ENCODE measurements at places on chromosomes 2 and 18.

DNA sequence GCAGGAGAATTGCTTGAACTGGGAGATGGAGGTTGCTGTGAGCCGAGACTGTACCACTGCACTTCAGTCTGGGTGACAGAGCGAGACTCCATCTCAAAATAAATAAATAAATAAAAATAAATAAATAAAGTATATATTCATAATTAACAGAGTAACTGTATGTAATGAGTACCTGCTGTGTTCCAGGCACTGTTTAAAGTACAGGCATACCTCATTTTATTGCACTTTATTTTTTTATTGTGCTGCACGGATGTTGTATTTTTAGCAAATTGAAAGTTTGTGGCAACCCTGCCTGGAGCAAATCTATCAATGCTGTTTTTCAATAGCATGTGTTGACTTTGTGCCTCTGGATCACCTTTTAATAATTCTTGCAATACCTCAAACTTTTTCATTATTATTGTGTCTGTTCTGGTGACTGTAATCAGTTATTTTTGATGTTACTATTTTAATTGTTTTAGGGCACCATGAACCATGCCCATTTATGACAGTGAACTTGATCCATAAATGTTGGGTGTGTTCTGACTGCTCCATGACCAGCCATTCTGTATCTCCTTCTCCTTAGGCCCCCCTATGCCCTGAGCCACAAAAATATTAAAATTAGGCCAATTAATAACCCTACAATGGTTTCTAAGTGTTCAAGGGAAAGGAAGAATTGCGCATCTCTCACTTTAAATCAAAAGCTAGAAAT, 27.5 kb upstream of the CD8A start:
- DNase-seq: no peak

- DNase-seq: no peak
Measured at GRCh38 chr18:72605376-72605775, 61.2 kb upstream of the CBLN2 start.

DNA sequence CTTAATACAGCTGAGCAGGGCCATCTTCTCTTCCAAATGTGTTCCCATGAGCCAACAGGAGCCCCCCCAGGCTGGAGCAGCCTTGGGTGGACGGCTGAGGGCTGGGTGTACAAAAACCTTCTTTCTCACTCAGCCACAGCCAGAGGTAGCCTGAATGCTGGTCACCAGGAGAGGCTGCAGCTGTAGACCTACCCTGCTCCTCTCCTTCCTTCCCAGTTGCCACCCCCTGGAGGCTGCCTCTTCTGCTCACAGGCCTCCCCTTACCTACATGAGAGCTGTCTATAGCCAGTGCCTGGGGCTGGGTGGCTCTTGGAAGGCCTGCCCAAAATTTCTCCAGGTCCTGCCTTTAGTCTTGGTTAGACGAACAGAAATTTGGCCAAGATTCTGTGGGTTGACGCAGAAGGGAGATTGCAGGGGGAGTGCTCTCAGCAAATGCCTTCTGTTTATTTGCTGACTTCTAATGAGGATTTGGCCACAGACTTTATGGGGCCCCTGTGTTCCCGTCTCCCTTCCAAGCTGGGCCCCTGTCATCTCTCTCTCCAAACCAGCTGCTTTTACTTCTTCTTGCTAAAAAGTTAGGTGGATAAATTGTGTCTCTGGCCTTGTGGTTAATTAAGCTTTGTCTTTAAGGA, 18.3 kb downstream of the CELF4 start:
- DNase-seq: no peak

DNA sequence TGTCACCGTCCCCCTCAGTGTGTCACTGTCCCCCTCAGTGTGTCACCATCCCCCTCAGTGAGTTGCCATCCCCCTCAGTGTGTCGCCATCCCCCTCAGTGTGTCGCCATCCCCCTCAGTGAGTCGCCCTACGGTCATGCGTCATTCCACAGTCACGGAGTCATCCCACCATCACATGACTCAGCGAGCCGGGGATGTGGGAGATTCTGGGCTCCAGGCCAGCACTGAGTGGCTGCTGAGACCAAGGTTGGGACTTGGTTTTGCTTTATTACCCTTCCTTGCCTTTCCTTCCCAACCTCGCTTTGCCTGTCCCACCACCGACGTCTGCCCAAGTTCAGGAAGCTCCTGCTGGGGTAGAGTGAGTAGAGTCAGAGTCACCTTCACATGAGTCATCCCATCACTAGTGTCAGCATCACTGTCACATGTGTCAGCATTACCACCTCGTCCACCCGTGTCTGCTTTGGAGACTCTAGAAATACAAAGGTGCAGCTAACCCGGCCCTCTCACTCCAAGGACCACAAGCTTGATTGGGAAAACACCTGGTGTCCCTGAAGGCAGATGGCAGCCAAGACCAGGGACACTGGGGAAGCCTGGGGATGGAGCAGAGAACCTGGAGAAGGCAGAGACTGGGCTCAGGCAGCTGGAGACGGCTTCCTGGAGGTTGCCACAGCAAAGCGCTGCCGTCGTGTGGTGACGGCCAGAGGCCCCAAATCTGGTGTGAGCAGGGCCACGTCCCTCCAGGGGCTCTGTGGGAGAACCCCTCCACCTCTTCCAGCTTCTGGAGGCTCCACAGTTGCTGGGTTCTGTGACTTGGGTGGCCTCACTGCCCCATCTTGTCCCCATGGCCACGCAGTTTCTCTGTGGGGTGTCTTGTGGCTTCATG, 485.2 kb upstream of the SALL3 start:
- DNase-seq: no peak

DNA sequence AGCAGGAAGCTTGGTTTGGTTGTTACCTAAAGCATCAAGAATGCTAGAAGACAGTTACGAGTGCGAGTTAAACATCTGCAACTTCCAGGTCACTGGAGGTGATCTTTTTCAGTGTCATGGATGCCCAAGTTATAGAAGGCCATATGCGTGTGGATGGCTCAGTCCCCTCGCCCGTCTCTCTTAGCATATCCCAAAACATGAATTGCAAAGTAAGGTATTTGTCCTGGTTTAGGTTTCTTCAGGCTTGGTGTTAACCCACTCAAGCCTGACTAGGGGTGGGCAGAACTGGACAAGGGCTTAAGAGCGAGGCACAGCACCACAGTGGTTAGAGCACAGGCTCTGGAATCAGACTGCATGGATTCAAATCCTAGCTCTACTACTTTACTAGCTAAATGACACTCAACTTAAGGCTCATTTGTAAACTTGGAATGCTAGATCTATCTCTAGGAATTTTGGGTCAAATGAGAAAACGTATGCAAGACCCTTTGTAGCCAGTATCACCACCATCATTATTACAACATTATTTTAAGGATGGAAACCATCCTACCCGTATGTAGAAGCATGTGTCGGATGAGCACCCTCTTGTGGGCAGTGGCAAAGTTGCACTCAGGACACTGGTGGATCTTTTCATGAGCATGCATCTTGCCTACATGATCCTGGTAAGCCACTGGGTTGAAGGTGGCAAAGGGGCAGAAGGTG, 11.2 kb downstream of the ZNF142 start:
- DNase-seq: peak; percentile 20

GRCh38 chr18:70373042-70373519, 84.2 kb downstream of the SOCS6 start:
- no peak for DNase-seq
